ENCODE measurements at places on chromosomes 11 and 22.

DNA sequence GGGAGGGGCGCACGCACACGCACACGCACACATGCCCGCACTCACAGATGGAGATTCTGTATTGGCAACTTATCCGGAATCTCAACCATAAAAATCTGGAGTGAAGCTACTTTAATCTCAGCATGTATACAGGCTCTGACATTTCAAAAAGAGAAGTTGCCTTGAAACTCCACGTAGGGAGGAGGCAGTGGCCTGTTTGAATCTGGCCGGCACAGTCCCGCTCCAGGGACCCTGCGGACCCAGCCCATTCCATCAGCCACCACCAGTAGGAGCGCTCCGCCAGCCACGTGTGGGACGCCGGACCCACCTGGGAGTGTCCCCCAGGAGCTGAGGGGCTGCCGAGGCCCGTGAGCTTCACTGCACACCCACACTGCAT lies 1.9 kb upstream of the SYT8 start:
- no peak for DNase-seq

DNA sequence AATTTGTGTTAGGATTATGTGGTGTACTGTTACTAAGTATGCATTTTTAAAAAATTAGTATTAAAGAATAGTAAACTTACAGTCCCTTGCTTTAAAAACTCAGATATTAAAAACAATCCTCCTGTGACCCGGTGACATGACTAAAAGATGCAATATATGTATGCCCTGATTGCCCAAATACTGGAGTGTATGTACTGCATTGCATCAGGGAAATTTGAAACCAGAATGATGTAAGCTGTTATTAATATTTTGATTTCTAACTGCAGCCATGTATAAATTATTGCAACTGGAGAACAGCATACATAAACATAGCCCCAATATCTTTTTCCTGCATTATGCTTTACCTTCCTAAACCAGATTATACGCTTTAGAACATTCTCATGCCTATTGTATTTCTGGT lies 3.7 kb upstream of the HSPA8 start:
- no peak for DNase-seq

DNA sequence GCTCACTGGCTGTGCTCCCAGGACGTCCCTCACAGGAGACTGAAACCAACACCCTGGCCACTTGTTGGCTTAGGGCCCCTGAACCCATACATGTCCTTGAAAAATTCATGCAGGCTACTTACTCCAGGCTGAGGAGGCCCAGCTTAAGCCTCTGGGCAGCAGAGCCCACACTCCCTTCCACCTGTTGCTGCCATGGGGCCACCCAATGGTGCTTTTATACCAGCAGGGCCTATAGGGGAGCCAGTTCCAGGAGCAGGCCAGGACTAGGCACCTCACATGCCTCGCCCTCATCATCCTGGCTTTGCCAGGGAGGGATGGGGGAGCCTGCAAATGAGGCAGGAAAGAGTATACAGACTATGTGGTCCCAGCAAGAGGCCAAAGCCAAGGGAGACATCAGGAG lies 181.7 kb upstream of the NECTIN1 start:
- DNase-seq: no peak

- DNase-seq: no peak
Measured at GRCh38 chr11:9090488-9091043, 833 bp downstream of the SCUBE2 start.

- no peak for DNase-seq
Measured at GRCh38 chr11:47907499-47907898, 59.3 kb upstream of the NUP160 start.

- DNase-seq: no peak
Measured at GRCh38 chr11:75450236-75450635, 17.2 kb upstream of the KLHL35 start.

DNA sequence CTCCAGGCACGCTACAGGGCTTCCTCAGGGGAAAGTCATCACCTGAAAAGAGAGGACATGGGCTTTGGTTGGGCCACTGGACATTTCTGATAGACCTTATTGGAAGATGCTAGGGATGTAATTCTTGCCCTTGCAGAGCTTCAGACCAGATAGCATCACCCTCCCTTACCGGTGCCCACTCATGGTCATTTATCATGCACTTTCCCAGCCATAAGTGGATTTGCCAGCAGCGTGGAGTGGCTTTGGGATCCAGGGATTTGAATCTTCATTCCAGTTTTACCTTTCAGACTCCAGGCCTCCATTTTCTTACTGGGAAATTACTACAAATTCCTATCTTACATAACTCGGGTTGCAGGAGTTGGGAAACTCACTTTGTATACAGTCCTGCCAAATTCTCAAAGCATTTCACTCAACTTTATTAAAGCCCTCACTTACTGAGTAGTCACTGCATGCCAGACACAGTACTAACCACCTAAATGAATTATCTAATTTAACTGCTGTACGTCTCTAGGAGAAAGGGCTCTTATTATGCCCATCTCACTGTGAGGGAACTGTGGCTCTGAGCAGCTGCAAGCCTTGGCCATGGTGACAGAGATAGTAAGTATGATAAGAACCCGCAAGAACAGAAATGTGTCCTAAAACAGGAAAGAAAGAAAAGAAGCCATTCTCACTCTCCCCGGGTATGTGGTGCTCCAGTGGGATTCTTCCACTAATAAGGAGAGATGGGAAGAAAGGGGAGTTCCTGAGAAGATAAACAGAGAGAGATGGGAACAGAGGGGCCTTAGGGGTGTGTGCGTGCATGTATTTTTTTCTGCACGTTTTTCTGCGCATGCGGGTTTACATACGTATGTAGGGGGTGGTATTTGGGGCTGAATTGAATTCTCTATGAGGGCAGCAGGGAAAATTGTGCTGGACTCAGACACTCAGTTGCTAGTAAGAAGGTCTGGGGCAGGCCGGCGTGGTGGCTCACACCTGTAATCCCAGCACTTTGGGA lies 9.7 kb downstream of the CHRM1 start:
- DNase-seq: no peak

DNA sequence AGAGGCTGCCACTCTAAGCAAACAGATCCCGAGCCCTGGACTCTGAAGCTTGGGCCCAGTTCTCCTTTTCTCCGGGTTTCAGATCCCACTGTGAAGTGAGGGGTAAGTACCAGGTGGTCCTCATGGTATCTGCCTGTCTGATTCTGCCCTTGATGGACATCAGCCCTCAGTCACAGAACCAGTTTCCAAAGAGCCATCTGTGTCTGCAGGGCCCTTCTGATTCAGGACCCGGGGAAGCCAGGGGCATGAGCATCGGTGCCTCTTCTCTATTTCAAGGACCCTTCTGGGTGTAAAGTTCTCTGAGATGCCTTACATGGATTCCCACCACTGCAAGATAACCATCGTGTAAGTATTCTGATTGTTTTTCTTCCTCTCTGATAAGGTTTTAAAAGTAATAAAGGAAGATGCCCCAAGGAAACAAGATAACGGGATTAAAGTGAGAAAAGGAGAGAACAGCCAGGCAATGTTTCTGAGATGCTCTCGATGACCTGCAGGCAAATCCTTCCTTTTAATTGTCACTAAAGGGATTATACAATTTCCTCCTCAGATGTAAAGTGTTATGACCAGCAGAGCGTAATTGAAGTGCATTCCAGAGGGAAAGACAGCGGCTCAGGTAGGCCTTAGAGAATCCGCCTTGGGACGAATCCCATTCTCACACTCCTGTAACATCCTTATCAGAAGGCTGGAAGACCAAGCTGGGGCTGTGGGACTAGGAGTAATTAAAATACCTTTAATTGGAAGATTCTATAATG lies 924.3 kb downstream of the TBC1D22A start:
- no peak for DNase-seq

DNA sequence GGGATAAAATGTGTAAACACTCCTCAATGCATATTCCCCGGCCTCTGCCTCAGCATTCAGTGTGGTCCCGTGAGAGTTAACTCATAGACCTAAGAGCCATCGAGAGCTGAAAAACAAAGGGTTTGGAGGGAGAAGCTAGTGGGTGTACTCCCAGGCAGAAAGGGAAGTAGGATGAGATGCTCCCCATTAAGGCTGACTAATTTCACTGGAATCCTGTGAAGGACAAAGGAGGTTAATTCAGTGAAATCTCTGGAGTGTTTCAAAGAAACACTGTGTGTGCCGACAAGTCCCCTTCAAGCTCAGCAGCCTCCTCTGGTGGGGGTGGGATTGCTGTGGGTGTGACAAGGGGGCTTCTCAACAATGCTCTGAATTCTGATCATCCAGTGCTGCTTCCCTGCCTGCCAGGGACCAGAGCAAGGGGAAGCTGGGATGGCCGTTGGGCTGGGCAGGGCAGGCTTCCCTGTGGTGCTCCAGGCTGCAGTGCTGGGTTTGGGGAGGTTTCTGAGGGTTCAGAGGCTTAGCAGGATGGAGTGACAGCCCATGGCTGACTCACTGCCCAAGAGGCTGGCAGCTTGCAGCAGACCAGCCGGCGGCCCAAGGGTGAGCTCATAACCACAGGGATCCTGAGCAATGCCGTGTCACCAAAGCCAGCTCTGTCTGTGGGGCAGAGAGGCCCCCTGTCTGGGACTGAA lies 61.4 kb upstream of the BMAL1 start:
- no peak for DNase-seq

- no peak for DNase-seq
Measured at GRCh38 chr11:79311461-79311860, 129.4 kb downstream of the TENM4 start.

- no peak for DNase-seq
Measured at GRCh38 chr11:76735841-76736240, 47.3 kb upstream of the TSKU start.

DNA sequence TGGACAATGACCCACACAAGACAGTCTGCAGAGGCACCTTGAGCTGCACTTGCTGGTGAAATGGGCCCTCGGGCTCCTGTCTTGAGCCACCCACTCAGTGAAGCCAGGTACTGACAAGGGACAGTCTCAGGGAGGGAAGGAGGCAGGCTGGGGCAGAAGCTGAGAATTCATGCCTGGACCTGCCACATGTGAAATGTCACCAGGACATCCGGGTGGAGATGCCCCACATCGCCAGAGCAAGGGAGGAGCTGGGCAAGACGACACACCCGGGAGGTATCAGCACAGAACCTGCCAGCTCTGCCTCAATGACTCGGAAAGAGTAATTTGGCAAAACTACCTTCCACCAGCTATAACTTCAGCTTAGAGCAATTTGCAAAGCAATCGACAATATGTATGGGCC lies 23.5 kb downstream of the CPT1A start:
- DNase-seq: no peak

DNA sequence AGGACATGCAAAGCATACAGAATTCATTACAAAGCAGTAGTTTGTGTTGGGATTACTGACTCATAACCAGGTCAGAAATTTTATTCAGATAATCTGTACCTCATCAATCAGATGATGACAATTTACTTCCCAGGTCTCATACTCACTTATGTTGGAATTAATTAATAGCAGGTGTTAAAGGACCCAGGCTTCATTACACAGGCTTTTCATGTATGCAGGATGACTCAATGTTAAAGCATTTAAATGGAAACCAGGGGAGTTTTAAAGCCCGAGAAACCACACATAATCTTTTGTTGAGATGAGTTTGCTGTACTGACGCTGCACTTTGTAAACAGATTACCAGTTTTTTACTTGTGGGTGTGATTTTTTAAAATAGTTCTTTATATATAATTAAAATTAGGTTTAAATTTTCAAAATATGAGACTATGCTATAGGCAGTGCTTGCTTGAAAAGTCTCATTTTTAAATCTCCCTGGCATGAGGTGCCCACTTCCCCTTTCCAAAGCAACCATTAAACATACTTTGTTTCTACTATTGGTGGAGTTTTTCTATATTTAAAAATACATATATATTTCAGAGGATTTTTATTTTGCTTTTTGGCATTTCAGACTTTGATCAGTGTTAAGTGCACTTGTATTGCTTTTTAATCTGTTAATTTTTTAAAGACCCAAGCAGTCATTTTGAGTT lies 41.0 kb downstream of the CEP57 start:
- DNase-seq: no peak

DNA sequence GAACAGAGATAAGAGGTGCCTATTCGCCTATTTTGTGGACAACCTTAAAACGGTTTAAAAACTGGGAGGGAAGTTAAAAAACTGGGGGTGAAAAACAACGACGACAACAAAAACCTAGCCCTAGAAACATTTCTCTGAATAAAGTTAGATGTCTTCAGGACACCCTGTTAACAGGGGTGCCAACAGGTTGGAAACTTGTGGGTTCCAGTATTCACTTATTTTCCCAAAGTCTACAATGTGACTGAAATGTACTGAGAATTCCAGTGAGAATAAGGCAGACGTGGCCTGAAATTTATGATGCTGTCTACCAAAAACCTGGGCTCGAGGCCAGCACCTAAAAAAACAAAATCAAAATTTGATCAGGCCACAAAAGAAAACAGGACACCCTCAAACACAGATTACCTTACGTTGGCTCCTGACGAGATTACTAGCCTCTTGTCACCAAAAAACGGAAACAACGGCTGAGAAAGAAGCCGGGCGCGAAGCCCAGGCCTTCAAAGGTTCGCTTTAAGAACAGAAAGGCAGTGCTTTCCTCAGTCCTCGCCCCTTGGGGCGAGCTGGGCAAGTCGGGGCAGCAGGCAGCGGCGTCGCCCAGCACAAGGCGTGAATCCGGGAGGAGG lies 906 bp downstream of the CCDC90B start:
- no peak for DNase-seq

DNA sequence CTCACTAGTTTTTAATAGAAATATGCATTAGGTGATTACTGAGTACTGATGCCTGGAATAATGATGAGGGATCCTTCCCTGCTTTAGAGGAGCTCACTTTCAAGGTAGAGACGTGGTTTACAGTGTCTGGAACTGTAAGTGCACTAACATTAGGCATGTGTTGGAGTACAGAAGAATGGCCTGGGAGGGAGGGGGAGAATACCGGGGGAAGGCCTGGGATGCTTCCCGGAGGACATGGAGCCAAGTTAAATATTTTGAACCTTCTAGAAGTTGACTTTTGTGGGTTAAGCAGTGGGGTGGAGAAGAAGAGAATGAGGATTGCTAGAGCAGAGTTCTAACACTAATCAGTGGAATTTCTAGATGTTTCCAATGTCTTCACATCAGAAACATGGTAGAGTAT lies 261.6 kb downstream of the NELL1 start:
- DNase-seq: no peak

DNA sequence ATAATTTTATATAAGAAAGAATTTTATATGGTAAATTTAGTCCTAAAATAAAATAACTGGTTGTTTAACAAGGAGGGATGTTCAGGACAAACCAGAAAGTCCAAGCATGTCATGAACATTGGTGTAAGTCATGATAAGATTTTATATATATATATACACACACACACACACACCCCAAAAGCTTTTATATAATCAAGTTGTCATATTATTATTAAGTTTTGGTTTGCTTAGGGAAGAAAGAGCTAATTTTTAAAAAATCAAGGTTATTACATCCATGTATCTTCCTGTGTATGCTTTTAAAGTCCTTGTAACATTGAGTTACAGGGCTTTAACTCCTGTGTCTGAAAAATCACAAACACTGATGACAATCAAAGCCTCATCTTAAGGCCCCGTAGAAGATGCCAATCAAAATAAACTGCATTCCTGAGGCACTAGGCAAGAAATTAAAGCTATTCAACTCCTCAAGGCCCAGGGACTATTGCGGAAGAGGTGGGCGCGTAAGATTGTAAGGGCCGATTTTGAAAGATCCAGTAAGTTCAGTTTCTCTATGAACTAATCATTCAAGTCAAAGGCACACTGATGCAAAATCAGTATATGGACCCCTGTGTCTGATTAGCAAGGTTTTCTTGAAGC lies 16.8 kb downstream of the APOL6 start:
- no peak for DNase-seq

- DNase-seq: no peak
Measured at GRCh38 chr11:75421035-75421602, 11.9 kb downstream of the KLHL35 start.

GRCh38 chr11:92425127-92425526 lies 200.5 kb downstream of the FAT3 start:
- DNase-seq: no peak

All from NCI-H526 treated with DMSO at 0.1 percent for 48 hours (cell line).